ENCODE measurements at places on chromosomes 6 and 20.

DNA sequence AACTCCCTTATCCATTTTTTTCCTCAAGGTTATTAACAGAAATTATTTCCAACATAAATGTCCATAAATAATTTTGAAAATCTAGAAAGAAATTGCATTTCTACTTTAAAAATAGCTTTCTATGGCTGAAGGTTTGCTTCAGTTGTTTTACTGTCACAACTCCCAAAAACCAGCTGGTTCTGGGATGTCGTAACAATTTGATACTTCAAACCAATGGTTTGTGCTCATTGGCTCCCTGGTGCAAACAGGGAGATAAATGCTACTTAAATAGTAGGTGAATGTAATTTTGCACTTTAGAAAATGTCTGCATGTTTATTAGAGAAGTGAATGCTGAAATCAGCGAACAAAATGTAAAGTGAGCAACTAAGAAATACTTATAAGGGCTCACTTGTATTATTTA lies 31.1 kb downstream of the LAMA2 start:
- DNase-seq = no peak

GRCh38 chr6:38997128-38997761 lies 51.3 kb upstream of the GLP1R start:
- DNase-seq = no peak

DNA sequence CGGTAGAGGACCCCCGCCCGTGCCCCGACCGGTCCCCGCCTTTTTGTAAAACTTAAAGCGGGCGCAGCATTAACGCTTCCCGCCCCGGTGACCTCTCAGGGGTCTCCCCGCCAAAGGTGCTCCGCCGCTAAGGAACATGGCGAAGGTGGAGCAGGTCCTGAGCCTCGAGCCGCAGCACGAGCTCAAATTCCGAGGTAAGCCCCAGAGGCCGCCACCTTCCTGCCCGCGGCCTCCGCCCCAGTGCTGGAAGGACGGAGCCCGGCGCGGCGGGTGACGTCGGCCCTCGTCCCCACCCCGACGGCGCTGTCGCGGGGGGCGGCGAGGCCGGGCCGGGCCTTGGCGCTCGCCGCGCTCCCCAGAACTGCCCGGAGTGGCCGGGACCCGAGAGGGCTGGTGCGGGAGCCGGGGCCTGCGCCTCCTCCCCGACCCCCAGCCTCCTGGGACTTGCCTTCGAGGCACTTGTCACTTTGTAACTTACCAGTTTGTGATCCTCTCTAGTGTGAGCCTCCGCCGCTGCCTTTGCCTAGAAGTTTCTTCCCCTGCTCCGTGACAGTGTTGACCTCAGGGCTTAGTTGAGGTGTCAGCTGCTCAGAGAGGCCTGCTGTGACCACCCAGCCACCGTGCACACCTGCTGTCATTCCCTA lies 417 bp downstream of the VAPB start:
- peak; percentile 71 for DNase-seq

DNA sequence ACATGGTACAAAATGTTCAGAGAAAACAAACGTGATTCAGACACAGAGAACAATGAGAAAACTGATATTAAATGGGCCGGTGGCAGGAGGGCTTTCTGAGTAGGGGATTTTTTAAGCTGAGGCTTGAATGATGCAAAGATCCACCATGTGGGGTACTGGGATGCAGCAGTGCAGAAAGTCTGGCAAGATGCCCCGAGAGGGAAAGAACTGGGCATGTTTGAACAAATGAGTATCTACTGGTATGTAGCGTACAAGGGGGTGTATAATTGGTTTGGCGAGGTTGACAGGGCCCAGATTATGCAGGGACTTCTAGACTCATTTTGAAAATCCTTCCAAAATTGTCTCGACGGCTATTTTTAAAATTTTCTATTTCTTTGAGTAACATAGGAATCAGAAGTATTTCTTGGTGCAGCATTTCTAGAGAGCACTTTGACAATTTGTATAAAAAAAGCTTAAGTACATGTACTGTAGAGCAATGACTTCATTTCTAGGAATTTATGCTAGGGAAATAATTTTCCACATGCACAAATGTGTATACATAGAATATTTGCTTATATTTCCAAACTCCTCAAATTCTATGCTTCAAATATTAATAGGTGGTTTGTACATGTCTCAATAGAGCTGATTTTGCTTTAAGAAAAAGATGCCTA lies 119.6 kb upstream of the DOK5 start:
- no peak for DNase-seq

GRCh38 chr6:138818496-138819194 lies 22.8 kb downstream of the ECT2L start:
- no peak for DNase-seq

GRCh38 chr6:40573221-40573620 lies 13.9 kb downstream of the LRFN2 start:
- no peak for DNase-seq

GRCh38 chr6:92806254-92806653 lies 613.1 kb downstream of the EPHA7 start:
- no peak for DNase-seq

DNA sequence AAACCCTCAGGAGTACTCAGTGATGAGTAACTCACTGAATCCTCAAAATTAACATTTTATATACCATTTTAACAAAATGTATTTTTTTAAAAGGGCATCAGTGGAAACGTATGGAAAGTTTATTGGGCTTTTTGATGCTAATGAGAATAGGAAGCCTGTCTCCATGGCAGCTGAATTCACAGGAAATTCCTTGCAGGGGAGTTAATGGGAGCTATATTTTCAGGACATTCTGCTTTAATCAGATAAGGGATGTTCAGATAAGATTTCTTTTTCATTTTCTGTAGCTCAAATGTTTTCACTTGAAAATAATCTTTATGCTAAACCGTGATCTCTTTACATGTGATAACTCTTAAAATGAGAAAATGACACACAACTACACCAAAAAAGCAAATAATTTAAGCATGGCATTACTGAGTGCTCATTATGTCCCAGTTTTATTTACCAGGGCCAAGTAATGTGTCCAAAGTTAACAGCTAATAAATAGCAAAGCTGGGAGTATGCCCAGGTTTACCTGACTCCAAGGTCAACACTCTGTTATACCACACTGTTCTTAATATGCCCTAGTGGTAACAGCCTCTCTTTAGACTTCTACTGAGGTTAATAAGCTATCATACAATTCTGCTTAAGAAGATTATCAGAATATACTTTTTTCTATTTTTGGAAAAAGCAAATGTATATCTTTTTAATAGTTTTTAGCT lies 348.1 kb downstream of the GRIK2 start:
- DNase-seq = no peak

- DNase-seq = no peak
Observed at GRCh38 chr6:139583420-139583819, 209.0 kb upstream of the CITED2 start.

- DNase-seq = no peak
Observed at GRCh38 chr20:46965477-46965876, 70.8 kb downstream of the EYA2 start.

- no peak for DNase-seq
Observed at GRCh38 chr20:18909254-18909653, 95.7 kb downstream of the SCP2D1 start.

- peak; percentile 28 for DNase-seq
Observed at GRCh38 chr20:8414586-8415274, 282.7 kb downstream of the PLCB1 start.

DNA sequence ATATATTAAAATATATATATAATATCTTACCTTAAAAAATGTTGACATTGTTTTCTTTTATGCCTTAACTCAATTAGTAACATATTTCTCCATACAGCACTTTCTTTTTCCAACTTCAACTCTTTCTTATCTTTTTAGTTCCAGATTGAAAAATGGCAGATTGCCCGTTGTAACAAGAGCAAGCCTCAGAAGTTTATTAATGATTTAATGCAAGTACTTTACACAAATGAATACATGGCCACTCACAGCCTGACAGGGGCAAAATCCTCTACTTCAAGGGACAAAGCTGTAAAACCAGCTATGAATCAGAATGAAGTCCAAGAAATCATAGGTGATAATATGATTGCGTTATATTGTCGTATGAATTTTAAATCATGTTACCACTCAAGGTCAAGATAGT lies 29.4 kb upstream of the KIAA1586 start:
- DNase-seq = no peak

DNA sequence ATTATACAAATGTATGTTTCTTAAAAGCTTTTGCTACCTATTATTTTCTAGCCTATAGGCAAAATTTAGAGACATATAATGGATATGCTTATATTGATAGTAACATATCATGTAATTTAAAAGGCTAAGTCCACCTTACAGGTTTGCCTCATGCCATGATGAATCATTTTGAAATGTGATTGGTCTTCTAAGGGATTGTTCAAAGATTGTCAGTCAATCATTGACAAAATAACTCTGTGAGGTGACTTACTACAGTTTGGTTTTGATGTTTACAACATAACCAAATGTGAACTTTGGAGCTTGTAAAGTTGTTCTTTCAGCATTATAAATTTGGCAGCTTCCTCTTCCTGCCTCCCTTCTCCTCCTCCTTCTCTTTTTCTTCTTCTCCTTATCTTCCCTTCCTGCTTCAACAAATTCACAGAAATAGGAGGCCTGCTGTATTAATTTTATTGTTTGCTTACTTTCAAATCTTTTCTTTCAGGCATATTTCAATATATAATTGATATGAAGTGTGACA lies 39.7 kb upstream of the ZFP64 start:
- DNase-seq = no peak

DNA sequence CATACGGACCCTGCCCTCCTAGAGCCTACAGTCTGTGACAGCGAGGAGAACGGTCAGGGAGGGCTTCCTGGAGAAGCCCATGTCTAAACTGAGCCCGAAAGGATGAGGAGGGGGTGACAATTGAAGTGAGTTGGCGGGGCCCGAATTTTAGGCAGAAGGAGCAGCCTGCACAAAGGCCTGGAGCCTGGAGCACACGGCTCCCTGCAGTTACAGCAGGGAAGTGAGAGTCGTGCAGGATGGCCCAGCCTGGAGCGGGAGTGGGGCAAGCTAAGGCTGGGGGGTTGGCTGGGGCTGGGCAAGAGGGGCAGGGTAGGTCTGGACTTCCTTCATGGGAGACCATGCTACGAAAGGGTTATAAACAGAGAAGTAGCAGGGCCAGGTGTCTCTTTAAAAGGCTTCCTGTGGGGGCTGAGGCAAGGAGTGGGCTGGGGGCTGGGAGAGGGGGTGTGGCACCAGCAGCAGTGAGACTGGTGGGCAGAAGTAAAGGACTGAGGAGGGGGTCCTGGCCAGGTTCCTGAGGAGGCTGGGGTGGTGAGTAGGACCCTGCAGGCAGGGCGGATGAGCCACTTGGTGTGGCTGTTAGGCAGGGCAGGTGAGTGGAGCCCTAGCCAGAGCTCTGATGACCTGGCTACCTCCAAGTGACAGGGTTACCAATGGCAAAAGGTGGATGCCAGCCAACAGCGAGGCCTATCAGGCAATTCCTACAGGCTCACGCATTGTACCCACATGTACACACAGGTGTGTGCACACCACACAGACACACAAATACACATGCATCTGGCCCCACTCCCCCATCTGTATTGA lies 119.2 kb downstream of the MRPL14 start:
- DNase-seq = no peak

DNA sequence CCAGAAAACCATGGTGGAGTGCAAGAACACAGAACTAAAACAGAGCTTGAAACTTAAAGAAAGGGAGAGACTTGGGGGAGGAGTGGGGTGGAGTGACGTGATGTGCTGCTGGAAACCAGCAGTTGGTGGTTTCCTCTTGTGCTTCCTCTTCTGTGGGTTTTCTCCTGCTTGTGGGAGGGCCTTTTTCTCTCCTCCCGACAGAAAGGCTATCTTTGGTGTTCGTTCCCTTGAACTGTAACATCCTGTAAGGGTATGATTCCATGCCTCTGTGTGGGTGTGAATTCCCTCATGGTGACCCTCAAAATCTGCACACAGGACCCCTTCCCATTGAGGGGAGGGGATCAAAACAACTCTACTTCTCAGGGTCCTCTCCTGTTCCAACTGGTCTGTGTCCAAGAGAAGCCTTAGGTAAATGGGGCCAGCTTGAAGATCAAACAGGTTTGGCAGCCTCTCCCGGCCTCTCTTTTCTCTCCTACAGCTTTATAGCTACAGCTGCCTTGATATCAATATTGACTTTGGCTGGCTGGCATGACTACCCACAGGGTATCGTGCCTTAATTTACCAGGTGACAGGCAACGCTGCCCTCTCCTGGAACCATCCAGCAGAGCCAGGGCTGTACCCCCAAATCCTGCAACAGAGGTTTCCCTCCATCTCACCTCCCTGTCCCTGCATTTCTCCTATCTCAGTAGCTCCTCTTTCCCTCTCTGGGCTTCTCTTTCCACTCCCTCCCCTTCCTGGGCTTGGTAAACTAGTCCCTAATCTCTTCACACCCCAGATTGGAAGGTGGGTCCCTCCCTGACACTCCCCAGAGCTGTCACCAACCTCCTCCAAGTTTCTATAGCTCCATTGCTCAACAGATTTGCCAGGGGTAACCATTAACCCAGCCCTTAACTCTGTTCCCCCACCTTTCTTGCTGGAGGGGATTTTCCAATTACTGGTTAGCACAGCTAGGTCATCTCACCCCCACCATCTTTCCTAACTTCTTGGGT lies 1.5 kb upstream of the MSH5 start:
- DNase-seq = peak; percentile 82

DNA sequence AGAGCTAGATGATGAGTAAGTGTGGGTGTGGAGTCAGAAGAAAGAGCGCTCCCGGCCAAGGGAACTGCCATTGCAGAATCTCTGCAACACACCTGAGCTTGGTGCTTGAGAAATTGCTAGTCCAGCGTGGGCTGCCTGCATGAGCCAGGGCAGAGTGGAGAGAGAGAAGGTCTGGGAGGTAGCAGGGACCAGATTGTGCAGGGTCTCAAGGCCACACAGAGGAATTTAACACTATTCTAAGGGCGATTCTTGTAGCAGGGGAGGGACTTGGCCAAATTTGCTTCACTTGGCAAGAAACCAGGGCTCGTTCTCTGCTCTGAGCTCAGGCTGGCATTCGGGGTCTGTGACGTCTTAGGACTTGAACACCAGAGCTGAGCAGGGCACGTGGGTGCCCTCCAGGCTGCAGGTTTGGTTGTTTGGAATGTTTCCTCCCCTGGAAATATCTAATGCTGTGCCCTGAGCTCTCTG lies 53.5 kb downstream of the BCAS4 start:
- DNase-seq = peak; percentile 52

GRCh38 chr20:19885939-19886660 lies 128.0 kb downstream of the RIN2 start:
- peak; percentile 33 for DNase-seq
